ENCODE measurements at places on chromosomes 16 and 17.

DNA sequence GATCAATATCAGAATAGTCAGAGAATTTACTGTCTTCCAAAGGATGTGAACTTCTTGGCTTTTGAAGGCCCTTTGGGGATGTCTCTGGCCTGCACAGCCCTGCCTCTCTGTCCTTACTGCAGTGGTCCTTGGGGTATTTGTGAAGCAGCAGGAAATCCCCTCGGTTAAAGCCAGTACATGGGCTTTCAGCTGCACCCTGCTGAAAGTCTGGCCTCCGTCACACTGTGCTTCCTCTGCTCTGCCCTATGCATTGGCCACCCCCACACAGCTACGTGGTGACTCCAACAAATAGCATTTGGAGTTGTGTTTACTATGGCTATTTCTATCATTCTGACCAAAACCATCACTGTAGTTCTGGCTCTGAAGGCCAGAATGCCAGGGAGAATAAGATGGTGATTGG lies 21.2 kb downstream of the SYCE1L start:
- DNase-seq, result no peak

GRCh38 chr16:11799509-11800381 lies 2.7 kb upstream of the ZC3H7A start:
- no peak for DNase-seq

GRCh38 chr17:68439656-68440290 lies 17.5 kb downstream of the WIPI1 start:
- DNase-seq, result no peak

GRCh38 chr16:87851601-87852000 lies 17.7 kb downstream of the SLC7A5 start:
- DNase-seq, result no peak

DNA sequence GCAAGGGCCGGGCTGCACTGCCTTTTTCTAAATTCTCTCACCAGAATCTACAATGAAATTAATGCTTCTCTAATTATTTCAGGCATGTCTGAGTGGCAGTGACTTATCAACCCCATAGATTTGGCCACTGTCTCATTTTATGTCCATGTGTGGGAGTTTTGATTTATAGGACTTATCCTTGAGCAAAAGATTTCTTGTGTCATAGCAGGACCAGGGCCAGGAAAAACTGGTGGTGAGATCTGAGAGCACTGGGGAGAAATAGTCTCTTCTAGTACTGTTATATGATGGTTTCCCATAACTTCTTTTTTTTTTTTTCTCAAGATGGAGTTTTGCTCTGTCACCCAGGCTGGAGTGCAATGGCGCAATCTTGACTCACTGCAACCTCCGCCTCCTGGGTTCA lies 1.5 kb upstream of the KRT23 start:
- DNase-seq, result no peak

DNA sequence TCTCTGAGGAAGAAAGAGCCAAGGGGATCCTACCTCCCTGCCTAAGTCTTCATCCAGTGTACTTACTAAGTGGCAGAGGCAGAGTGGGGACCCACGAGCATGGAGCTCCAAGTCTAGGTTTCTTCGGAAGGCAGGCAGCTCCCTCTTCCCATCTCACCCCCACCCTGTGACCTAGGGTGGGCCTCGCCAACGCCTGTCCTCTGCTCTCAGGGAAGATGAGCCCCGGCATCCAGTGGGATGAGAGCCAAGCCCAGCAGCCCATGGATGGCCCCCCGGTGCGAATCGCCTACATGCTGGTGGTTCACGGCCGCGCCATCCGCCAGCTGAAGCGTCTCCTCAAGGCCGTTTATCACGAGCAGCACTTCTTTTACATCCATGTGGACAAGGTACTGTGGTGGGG lies 8.3 kb downstream of the XYLT2 start:
- DNase-seq, result no peak

GRCh38 chr16:14186007-14186794 lies 115.1 kb downstream of the MRTFB start:
- no peak for DNase-seq

DNA sequence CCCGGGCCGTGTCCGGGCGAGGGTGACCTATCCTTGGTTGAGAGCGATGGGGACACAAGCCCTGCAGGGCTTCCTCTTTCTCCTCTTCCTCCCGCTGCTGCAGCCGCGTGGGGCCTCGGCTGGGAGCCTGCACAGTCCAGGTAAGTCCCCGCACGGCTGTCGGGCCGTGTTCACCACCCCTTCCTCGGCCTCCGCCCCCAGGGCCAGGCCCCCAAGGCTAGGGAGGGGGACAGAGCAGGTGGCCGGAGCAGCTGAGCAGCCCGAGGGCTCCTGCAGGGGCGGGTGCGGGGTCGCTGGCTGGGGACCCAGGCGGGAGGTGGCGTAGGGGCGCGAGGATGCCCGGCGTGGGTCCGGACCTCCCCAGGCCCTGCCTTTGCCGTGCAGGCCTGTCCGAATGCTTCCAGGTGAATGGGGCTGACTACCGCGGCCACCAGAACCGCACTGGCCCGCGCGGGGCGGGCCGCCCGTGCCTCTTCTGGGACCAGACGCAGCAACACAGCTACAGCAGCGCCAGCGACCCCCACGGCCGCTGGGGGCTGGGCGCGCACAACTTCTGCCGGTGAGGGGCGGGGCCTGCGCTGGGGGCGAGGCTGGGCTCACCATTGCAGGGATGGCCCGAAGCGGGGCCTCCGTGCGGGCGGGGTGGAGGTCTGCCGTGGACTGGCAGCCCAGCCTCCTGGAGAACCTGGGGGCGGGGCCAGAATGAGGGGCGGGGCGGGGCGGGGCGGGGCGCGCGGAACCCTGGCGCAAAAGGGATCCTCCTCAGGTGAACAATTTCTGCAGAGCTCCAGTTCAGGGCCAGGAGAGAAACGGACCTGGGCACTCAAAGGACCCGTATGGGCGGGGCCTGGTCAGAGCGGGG lies 631 bp downstream of the KREMEN2 start:
- DNase-seq, result peak; percentile 63

GRCh38 chr16:165539-166374 lies at the start of gene HBM:
Gene HBM, plus strand, starts transcription at chr16:165978. Its CDS starts 20 bp downstream, at chr16:165998.
- no peak for DNase-seq

DNA sequence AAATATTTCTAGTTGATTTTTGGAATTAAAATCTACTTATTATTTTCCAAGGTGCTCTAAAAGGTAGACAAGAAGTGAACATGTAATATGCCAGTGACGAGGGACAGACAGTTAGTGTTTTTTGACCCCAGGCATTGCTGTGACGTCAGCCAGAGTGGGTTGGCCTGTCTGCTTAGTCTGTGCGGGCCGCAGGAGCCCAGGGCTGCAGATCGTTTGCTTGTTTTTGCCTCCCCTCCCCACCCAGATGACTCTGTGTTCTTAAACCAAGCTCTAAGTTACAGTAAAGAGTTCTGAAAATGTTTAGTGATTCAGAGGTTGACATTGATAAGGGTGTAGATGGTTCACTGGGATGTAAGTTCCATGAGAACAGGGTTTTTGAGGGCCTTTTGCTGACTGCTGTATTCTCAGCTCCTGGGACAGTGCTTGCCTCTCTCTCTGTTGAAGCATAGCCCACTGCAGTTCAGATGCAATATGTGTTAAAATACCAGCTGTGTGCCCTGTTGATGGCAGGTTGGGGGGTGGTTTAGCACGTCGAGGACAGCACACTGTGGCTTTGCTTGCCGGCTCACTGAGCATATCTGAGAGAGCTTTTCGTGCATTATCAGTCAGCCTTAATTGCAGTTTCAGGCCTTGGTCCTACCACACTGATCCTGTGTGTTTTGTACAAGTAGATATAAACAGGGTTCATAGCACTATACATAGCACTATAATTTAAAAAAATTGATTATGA lies 64.8 kb downstream of the SEC14L1 start:
- DNase-seq, result no peak

- no peak for DNase-seq
These were observed 10.2 kb downstream of the PITPNM3 start for GRCh38 chr17:6546069-6546718.

DNA sequence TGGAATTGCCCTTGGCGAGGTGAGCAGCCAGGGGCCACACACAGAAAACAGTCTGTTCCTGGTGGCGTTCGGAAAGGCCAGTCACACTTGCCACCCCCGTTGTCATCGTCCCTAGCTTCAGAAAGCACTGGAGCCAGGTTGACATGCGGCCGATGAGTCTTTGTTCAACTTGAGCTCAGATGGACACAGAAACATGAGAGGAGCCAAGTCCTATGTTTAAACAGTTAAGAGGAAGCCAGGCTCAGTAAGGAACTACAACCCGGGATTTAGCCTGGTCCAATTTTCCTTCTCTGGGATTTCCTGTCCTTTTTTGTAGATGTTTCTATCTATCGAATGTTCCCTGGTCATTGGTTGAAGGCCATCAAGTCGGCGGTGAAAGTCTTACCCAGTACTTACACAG lies 19.5 kb downstream of the SALL1 start:
- DNase-seq, result no peak

- DNase-seq, result peak; percentile 60
These were observed at the start of gene LGALS3BP for GRCh38 chr17:78979780-78980623. Gene LGALS3BP, minus strand, starts transcription at chr17:78979923. Its CDS starts 2,732 bp downstream, at chr17:78977191.

DNA sequence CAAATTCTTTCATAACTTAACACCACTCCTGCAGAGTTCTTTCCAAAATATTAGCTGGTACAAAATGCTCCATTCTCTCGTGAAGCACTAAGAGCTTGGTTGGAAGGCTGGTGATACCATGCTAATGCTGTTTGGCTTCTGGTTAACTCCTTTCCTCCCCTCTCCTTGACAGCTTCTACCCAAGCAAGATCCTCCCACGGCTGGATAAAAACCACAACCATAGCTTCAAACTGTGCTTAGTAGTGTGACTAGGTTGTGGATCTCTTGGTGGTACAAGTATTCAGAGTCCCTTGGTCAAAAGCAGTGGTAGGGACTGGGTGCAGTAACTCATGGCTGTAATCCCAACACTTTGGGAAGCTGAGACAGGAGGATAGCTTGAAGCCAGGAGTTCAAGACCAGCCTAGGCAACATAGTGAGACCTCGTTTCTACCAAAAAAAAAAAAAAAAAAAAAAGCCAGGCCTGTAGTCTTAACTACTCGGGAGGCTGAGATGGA lies 2.3 kb downstream of the PHAF1 start:
- DNase-seq, result no peak

DNA sequence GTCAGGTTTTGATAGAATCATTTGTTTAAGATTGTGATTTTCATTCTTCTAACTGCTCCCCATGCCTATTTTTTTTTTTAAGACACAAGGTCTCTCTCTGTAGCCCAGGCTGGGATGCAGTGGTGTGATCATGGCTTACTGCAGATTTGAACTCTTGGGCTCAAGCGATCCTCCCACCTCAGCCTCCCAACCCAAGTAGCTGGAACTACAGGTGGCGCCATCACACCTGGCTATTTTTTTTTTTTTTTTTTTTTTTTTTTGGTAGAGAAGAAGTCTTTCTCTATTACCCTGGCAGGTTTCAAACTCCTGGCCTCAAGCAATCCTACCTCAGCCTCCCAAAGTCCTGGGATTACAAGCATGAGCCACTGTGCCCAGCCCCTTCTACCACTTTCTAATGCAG lies 223.3 kb downstream of the CBLN1 start:
- no peak for DNase-seq

- peak; percentile 77 for DNase-seq
These were observed 15.2 kb upstream of the HERPUD1 start for GRCh38 chr16:56916571-56917403.

DNA sequence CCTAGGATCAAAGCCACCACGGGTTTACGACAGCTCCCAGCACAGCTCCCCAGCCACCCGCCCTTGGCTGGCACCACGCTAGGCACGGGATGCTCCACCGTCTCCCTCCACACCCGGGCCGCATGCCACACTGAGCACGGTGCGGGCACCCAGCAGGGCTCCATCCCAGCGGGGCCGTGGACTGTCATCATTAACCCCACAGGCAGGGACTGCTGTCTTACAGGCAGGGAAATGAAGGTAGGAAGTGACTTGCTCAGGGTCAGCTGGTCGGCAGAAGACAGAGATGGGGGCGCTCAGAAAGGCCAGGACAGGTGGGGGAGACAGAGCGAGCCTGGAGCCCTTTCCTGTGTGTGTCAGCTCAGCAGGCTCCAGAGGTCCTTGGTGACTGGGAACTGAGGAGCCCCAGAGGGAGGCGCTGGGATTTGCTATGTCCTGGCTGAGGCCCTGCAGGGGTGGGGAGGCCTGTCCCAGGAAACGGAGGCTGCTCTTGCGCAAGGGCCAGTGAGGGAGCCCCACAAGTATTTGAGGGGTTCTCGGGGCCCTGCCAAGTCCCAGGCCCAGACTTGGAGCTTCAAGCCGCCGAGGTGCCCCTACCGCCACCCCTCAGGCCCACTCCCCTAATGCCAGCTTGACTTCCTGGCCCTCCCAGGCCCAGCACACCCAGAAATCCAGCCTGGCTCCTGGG lies 3.2 kb downstream of the UBALD1 start:
- no peak for DNase-seq

GRCh38 chr17:44469676-44470075 lies 33.5 kb downstream of the GPATCH8 start:
- no peak for DNase-seq

DNA sequence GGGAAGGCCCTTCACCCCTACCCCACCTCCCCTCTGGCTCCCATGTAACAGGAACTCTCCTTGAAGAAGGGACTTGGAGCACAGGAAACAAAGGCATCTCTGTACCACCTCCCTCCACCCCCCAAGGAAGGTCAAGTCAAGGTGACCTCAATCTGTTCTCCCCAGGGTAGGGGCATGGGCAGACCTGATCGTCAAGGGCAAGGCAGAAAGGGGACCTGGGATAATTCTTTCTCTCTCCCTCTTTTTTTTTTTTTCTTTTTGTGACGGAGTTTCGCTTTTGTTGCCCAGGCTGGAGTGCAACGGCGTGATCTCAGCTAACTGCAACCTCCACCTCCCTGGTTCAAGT lies 4.3 kb upstream of the STAT5A start:
- no peak for DNase-seq

DNA sequence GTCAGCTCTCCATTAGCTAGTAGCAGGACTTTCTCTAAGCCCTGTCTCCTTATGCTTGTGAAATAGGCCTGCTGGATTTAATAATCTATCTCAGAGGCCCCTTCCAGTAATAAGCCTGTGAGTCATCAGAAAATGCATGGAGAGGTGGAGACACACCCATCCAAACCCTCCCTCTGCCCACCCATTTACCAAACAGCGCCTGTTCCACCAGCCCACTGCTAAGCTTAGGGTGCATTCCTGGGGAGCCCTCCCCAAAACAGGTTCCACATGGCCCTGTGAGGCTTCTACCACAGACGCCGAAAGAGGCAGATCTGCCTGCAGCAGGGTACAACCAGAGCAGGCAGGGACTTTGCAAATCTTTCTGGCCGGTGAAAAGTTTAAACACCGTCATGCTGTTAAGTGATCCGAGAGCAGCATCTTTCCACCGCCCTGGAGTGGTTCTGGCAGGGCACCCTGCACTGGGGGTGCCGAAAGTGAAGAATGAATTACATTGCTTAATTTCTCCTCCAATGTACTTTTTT lies 99.3 kb downstream of the GAS7 start:
- no peak for DNase-seq

Data from common myeloid progenitor, CD34-positive (primary cell).